ENCODE measurements at places on chromosomes 16 and 17.

DNA sequence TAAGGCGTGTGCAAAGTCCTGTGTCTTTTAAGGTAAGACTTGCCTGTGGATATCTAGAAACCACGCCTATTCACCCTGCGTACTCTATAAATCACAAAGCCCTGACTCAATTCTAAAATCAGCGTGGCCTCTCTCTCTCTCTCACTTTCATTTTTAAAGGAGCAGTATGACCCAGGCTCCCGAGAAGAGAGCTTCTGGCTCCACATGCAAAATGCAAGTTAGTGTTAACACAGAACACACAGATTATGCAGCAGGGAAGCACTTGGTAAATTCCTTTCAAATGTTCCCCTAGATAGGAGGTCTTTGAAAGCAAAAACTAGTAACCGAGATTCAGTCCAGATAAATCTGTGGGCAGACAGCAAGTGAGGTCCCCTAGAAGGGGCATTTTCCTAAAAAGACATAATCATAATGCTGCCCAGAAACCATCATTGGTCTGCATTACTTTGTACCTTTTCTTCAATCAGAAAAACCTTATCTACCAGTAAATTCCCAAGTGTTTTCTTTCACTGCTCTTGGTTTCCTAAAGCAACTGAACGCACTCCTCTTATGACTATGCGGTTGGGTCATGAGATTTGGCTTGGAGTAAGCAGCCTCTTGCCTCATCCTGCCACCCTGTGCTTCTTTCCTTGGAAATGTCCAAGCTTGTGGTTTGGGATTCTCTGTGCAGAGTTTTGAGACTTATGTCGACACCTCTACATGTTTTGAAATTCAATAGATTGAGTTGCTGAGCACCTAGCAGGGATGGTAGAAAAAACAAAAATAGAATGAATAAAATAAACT is 31.7 kb upstream of the KCNJ2 start:
- DNase-seq, result no peak

GRCh38 chr16:1773703-1774447 is 941 bp upstream of the MRPS34 start:
- peak; percentile 15 for DNase-seq

GRCh38 chr17:50938821-50939541 is 72.8 kb upstream of the TOB1 start:
- no peak for DNase-seq

DNA sequence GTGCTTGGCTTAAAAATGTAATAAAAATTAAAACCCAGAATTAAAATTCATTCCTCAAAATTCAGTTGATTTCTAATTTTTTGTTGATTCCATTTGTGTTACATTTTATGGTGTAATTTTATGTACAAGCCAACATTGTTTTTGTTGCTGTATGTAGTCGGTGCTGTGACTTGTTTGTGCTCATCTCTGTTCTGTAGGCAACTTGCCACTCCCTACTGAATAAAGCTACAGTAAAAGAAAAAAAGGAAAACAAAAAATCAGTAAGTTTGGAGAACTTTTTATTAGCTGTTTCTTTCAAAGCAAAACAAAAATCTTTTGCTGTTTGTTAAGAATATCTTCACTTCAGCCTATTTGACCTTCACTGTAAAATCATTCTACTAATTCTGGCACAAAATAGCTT is 44.3 kb downstream of the OMG start:
- no peak for DNase-seq

GRCh38 chr17:19672009-19672750 is 23.6 kb downstream of the ALDH3A2 start:
- no peak for DNase-seq

DNA sequence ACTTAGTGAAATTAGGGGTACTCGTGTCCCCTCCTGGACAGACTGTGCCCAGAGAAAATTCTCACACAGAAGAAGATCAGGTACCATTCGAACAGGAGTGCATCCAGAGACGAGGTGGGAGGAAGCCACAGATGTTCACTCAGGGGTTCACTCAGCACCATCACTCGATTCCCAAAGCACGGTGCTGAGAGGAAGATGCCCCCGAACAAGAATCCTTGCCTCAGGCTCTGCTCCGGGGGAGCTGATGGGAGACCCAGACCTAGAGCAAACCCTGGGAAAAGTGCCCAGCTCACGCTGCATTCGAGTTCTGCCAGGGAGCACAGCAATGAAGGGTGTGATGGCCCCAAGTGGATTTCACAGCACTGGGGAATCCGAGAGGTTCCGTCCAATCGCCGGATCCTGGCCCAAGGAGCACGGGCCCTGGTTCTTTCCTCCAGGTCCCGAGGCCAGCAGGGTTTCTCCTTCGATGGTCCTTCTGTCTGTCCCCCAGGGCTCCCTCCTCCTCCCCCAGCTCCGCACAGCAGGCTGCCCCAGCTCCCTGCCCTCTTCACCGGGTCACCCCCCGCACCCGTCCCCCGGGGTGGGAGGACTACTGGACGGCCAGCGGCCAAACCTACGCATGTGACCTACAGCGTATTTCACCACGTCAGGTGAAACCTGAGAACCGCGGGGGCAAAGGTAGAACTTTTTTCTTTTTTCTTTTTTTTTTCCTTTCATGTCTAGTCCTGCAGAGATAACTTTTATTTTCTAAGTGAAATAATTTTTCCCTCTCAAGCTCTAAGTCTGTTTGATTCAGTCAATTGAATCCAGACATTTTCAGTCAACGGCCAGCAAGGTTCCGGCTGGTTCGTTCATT is 10.2 kb upstream of the UBE2I start:
- DNase-seq, result no peak

GRCh38 chr17:27492470-27492869 is 36.2 kb downstream of the KSR1 start:
- no peak for DNase-seq

DNA sequence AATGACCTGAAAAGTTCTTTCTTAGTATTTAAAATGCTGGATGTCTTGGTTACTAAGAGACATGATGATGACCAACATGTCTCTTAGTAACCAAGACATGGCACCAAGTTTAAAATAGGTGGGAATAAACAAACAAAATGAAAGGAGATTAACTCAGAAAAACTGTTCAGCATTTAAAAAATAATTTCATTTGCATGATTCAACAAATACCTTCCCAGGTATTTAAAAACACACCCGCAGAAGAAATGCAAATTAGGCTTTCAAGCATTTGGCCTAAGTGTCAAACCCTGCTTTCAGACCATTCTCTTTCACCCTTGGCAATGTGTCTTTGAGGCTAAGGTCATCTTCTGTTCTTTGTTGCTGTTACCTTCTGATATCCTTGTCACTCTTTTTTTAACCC is 91.4 kb upstream of the CORO6 start:
- no peak for DNase-seq

- no peak for DNase-seq
Measured at GRCh38 chr16:11094075-11094856, 149.9 kb downstream of the CLEC16A start.

- DNase-seq, result no peak
Measured at GRCh38 chr16:79041206-79041605, 559.3 kb downstream of the MAF start.

DNA sequence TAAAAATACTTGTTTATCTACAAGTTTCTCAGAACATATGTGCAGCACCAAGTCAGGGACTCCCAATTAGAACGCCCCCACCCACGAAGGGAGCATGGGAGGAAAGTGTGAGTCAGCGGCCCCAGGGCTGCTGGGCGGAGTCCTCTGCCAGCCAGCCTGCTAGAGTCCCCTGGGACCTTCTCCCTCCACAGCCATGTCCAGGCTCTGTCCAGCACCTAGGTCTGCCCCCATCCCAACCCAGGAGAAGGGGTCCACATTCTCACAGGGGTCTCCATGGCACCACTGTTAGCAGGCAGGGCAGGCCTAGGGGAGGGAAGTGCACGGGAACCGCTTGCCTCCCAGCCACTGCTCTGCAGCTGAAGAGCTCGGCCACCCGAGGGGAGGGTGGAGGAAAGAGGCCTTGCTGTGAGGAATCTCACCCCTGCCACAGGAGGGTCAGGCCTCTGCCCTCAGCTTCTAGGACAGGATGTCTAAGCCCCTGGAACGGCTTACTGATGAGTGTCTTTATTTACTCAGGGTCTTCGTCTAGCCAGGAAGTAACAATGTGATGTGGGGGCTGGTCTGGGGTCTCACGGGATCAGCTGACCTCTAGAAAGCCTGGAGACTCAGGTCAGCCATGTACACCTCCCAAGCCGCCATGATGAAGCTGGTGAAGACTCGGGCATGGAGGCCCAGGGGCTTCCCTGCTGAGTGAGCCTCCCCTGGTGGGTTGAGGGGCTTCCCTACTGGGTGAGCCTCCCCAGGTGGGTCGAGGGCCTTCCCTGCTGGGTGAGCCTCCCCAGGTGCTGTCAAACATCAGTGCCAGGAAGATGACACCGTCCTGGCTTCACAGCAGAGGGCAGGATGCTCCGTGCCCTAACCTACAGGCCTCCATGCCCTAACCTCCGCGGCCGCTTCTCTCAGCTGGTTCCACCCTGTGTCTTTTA is 190.3 kb downstream of the RBFOX3 start:
- DNase-seq, result peak; percentile 50

DNA sequence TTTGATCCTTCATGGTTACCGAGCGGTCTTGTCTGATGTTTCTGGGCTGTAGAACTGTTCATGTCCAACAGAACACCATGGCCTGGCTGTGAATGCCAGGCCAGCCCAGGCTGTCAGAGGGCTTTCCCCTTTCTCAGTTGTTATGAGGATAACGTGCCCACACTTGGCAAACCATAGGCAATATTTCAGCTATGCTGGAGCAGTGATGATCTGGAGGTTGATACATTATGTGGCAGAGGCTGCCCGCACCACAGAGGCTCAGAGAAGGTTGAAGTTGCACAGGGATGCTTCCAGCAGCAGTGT is 92.9 kb downstream of the C16orf78 start:
- no peak for DNase-seq

DNA sequence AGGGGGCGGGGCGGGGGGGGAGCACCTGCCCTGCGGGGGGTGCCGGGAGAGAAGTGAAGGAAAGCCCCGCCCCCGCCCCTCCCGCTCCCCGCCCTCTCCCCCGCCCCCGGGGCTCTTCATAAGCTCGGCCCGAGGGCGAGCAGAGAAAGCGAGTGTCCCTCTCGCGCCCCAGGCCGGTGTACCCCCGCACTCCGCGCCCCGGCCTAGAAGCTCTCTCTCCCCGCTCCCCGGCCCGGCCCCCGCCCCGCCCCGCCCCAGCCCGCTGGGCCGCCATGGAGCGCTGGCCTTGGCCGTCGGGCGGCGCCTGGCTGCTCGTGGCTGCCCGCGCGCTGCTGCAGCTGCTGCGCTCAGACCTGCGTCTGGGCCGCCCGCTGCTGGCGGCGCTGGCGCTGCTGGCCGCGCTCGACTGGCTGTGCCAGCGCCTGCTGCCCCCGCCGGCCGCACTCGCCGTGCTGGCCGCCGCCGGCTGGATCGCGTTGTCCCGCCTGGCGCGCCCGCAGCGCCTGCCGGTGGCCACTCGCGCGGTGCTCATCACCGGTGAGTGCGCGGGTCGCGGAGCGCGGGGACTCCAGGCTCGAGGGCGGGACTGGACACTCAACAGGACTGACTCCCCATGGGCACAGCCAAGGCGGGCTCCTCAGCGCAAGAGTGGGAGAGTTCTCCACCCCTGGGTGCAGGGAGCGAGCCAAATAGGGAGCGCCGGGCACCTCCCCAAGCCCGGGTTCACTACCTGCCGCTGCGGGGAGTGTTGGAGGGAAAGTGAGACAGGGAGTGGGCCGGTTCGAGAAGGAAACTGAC is at the start of gene HSD11B2:
Gene HSD11B2 (plus strand): TSS at position 145 of the 798 bp plus-strand sequence. CDS start 128 bp downstream, at position 273.
- DNase-seq, result peak; percentile 79

DNA sequence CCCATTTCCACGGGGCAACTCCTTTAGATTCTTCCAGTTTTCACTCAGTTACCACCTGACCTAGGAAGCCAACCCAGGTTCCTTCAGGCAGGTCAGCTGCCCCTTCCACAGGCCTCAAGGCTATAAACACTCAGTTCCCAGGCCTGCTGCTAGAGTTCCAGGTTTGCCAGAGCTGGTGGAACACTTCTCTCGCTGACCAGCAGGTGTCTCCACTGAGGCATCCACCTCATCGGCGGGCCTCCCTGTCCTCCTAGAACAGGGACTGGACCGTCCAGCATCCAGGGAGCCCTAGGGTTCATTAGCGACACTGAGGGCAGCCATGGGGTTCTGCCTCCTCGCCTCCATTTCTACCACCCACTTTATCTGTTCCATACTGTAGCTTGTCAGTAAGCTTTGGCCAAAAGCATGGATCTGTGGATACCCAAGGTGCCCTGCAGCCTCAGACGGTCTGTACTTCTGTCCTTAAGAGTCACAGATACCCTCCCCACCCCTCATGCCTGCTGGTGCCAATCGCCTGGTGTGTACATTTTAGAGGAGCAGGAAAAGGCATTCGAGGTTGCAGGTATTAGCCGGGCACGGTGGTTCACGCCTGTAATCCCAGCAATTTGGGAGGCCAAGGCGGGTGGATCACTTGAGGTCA is 29.0 kb downstream of the PIMREG start:
- DNase-seq, result peak; percentile 53

DNA sequence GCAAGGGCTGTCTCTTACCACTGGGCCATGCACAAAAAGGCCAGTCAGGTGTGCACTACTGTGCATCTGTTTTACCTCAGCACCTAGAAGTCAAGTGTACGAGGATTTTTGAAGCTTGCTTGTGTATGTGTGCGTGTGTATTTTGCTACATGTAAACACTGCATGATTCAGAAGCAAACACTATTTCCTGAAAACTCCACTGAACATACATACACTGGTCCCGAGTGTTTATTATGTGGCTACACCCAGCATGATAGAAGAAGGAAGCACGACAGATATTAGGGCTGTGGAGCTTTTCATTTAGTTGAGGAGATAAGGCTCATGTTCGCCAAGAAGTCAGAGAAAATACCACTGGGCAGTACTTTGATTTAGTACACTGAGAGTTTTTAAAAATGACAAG is 89.2 kb downstream of the ZZEF1 start:
- DNase-seq, result no peak

DNA sequence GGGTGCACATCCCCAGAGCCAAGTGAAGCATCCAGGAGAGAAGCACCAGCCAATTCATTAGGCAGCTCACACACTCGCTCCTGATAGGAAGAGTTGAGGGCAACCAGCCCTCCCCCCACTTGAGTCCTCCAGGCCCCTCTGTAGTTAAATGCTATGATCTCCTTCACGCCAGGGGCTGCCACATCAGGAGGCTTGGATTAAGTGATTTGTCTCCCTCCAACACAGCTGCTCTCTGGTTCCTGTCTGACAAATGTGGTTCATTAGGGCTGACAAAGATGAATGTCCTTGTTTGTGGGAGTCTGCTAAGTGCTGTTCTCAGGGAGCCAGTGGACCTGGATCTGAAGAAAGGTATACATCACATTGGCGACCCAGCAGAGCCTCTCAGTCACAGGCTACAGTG is 94.5 kb upstream of the WSCD1 start:
- no peak for DNase-seq

All from BE2C (cell line).